ENCODE measurements at places on chromosomes 4 and X.

DNA sequence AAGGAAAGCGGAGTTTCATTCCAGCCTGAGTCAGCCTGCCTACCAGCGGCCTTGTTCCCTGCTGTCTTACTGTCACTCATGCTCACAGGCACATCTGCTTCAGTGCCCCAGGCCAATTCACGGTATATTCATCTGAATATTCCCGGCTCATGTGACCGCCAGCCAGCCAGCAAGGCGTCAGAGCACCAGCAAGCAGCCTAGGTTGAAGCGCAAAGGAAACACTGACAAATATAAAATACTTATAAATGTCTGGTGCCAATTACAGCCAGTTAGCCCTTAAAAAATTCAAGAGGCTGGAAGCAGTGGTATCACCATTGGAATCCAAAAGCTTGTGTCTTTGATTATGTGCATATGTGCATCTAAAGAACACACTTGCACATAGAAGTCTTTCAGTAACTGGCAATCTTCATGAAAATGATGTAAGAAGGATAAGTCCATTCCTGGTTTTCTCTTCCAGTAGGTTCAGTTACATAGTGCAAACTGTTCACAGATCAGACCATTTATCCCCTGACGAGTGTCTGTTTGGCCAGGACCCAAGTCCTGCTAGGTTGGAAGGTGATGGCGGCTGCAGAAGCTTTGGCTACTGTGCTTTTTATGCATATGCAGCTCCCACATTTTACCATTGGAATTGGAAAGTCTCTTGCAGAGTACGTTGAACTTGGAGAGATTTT is 61.3 kb downstream of the LUZP4 start:
- no peak for DNase-seq

- no peak for DNase-seq
Measured at GRCh38 chr4:107956011-107956410, 24.7 kb downstream of the CYP2U1 start.

GRCh38 chrX:13511944-13512330 is 57.5 kb upstream of the EGFL6 start:
- no peak for DNase-seq

GRCh38 chr4:88043001-88043400 is 35.6 kb downstream of the PKD2 start:
- no peak for DNase-seq

- DNase-seq = no peak
Measured at GRCh38 chr4:41887821-41888686, 47.2 kb upstream of the TMEM33 start.

DNA sequence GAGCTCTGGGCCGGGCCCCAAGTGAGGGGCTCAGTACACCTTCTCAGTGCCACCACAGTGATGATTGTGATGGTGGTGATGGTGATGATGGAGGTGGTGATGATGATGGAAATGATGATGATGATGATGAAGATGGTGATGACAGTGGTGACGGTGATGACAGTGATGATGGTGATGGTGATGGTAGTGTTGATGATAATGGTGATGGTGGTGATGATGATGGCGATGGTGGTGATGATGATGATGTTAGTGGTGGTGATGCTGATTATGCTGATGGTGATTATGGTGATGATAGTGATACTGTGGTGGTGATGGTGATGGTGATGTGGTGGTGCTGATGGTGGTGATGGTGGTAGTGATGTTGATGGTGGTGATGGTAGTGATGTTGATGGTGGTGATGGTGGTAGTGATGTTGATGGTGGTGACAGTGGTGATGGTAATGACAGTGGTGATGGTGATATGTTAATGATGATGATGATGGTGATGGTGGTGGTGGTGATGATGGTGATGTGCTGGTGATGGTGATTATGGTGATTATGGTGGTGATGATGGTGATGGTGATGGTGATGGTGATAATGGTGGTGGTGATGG is 29.9 kb downstream of the HMX1 start:
- DNase-seq = no peak
